Stimulated activated CD8-positive, alpha-beta memory T cell treated with anti-CD3 and anti-CD28 coated beads, Interleukin-15, amount 100 ng/mL, for 24 hours (primary cell): ENCODE measurements at places on chromosomes 1 and 21.
A peak's percentile ranks its signal among the peaks of the same experiment; 100 is the strongest.

- DNase-seq, result no peak
Observed at GRCh38 chr1:42981871-42982270, 23.2 kb upstream of the SLC2A1 start.

GRCh38 chr1:75092141-75092540, 42.0 kb upstream of the LHX8 start:
- no peak for DNase-seq

DNA sequence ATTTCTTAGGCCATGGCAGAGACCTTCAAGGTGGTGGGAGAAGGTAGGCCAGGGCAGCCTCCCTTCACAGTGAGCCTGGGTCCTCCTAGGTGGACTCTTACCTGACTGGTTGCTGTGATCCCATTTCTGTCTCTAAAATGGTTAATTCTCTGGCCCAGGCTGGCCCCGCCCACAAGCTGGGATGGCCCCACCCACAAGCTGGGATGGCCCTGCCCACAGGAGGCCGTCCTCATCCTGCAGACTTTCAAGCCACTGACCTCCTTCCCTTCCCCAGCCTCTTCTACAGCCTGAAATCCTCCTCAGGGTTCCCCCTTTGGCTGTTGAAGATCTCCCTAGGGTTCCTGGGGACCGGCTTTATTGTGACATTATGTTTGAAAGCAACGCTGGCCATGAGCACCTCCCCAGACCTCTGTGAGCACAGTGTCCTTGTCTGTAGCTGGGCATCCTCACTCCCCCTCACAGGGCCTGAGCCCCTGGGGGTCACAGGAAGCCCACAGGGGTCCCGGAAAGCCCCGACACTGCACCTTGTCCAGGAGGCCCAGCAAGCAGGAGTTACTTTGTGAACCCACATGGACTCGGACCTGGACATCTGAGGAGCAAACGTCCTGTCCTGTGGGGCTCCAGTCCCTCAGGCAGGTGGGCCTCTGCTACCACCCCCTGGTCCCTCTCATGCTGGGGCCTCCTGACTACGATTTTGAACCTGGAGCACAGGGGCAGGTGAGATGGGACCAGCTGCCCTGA, 621.7 kb downstream of the MATN1 start:
- no peak for DNase-seq

DNA sequence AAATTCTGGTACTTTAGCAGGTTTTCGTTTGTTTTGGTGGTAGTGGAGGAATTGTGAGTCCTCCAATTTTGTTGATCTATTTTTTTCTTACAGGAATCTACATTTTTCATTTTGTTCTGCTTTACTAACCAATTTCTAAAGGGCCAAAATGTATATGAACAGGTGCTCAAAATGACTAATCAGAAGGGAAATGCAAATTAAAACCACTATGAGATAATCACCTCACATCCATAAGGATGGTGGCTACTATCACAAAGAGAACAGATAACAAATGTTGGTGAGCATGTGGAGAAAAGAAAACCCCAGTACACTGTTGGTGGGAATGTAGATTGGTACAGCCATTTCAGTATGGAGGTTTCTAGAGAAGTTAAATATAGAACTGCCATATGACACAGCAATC, 134.2 kb downstream of the LMO4 start:
- DNase-seq, result no peak

DNA sequence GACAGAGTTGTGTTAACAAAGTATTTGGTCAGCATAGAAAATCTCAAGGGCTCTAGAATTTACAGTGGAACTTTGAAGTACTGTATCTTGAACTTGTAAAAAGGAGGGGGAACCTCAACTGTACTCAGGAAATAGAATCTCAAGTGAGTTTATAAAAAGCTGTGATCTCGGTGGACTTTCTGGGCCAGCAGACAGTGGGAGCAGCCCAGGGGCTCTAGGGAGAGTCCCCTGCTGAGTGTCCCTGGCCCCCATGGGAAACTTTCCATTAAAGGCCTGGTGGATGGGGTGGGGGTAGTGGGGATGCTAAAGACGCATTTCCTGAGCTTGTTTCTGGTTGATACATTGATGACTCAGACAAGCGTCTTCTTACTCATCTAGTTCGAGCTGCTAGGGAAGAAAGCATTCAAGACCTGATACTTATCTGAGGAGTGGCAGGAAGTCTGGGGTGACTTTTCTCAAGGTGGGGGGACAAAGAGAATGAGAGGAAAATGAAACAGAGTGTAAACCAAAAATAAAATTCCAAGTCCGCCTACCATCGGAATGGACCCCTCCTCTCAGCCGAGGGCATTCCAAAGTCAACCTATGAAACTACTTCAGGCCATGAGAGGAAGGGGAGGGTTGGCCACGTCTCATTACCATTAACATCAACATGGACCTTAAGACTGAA, 65.5 kb downstream of the NID1 start:
- DNase-seq, result peak; percentile 36
